ENCODE measurements at places on chromosomes 3 and 15. TPM values are rescaled to one million over a fixed set of nuclear protein-coding genes. Genes with fewer than 3 reads are reported as not detected.

The ZIC1 gene
- 0.26 TPM for total RNA-seq

The CFAP44 gene
- 1.5 TPM for total RNA-seq

The TGM4 gene
- total RNA-seq = not detected

The RBP2 gene
- total RNA-seq = not detected

The KBTBD13 gene
- total RNA-seq = not detected

The GOLGA8K gene
- under 0.01 TPM for total RNA-seq

The CILP gene
- 0.26 TPM for total RNA-seq

The FANCD2OS gene
- total RNA-seq = not detected
